ENCODE measurements at places on chromosomes 13 and 19.

DNA sequence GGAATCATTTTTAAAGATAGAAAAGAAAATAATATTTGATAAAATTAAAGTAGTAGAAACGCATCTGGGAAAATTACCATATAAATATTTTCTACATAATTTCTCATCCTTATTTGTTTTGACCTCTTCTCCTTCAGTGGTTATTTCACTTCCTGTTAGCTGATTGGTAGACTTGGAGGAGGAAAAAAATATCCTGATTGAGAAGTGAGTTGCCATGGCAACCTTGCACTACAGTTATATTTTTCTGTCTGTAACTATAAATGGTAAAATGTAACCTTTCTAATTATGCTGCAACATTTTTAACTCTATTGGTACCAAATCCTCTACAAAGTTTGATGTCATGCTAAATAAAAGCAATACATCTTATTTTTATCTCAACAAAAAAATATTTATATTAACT lies 45.2 kb downstream of the SCEL start:
- no peak for DNase-seq

GRCh38 chr13:45302507-45302906 lies 38.5 kb downstream of the TPT1 start:
- no peak for DNase-seq

DNA sequence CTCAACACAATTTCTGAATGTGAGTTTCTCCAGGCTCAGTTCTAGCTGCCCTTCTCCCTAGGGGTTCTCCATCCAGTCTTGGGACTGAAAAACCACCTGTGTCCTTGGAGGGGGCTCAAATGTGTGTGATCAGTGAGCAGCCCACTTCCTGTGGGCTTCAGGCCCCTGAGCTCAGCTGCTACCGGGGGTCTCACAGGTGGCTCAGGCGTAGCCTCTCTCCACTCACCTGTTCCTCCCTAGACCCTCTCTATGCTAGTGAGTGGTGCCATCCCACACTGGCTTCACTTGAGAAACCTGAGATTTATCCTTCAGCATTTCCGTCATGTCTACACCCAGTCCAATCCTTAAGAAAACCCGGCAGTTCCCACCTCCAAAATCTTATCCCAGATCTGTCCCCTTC lies 39.8 kb upstream of the GPI start:
- DNase-seq = no peak

DNA sequence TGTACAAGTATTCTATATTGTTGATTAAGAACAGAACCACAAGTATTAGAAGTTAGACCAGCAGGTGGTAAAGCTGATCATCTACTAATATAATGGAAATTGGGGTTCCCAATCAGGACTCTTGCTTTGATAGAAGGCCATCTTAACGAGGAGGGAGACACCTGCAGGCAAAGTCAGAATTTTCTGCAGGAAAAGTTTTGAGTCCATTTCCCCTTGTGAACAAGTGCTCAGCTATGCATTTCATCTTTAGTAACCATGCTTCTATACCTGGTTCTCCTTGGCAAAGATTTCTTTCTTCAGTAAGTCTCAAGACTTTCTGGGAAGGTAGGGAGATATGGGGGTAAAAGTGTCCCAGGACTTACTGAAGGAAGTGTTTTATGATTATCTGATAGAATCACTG lies 36.1 kb upstream of the USPL1 start:
- no peak for DNase-seq

DNA sequence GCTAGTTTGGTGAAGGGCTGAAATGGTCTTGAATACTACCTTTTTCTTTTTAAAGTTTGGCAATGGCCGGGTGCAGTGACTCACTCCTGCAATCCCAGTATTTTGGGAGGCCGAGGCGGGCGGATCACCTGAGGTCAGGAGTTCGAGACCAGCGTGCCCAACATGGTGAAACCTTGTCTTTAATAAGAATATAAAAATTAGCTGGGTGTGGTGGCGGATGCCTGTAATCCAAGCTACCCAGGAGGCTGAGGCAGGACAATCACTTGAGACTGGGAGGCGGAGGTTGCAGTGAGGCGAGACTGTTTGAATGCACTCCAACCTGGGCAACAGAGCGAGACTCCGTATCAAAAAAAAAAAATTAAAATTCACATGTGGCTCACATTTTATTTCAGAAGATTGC lies 880 bp upstream of the ZNF723 start:
- DNase-seq = no peak

- DNase-seq = no peak
These were observed 1389.0 kb downstream of the PCDH9 start for GRCh38 chr13:65841156-65841555.
